ENCODE measurements at places on chromosomes 3 and 15.

DNA sequence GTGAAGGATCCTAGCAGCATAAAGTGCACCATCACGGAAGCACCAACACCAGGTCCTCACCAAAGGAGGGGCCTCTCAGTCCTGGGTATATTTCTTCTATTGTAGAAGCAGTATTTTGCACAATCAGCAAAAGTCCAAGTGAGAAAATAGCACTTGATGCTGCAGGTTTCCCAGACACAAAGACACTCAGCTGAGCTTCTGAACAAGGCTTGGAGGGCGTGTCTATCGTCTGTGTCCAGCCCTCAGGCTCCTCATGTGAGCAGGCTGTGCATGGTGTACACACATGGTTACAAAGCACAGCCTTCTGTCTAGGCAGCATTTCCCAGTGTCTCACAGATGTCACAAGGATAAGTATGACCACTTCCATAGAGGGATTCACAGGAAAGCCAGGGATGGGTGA lies 98.3 kb upstream of the SPATA12 start:
- no peak for DNase-seq

- DNase-seq: no peak
These were observed 703.9 kb upstream of the SEMA6D start for GRCh38 chr15:47013446-47013845.

- DNase-seq: no peak
These were observed 144.2 kb downstream of the PDCD6IP start for GRCh38 chr3:33942483-33943150.

DNA sequence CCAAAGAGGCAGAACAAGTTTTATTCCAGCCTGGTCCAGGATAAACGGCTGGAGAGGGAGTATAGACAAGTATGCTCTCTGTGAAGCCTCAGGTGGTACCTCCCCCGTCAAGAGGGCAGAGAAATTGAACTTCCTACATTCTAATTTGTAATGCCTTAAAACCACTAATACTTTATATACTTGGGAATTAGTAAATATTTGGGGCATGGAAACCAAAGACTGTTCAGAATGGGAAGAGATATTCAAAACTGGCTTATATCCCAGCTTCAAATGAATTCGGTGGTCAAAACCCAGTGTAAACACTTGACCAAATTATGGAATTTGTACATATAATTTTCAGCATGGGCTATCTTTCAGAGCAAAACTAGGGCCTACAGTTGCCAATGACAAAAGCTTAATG lies 122.6 kb downstream of the FBN1 start:
- no peak for DNase-seq

GRCh38 chr3:148861277-148861869 lies 3.7 kb upstream of the CPA3 start:
- no peak for DNase-seq

DNA sequence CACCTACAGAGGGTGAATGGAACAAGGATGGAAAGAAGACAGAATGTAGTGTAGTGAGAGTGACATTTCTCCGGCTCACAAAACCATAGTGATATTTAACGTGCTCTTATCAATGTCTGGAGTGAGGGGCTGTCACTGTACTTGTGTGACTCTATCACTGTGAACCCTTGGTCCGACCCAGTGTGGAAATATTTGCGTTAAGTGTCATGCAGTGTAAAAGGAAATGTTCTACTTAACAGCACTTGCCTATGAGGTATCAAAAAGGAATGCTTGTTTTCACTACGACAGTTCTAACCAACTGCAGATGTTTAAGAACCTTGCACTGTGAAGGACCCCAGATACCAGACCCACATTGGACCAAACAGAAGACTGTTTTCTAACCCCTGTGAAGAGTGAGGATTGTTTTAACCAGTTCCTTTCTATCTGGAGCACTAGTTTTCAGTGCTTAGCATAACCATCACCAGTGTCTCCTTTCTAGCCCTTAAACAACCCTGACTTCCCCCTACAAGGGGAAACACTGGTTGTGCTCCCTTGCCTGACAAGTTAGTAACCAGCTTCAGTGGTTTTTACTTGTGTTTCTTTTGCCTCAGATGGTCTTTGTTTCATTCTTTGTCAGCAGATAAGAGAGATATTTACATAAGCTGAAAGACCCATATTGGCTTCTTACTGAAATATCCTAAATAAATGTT lies 144.7 kb upstream of the ABHD17C start:
- no peak for DNase-seq

DNA sequence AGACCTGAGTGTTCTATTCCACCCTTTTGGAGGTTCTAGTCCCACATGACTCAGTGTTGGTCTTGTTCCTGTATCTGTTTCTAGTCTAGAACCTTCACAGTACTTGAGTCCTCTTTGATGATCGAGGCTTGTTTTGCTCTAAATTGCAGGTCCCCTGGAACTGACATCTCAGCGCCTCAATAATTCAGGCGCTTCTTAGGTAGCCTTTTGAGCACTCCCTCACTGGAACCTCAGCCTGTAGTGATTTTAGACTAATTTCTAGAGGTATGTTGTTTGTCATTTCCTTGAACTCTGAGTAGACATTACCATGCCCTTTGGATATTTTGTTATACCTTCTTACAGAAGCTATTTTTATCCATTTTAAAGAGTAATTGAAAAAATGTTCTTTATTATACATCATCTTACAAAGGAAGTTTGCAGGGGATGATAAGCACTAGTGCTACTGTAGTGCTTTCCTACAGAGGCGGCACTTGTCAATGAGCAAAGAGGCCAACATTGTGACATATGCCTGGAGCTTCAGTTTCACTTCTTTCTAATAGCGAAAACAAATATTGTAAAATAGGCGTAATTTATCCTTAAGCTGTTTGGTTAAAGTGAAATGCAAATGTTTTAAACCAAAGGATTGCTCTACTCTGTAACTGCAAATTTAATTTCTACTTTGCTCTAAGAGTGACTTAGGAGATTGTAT lies 75.7 kb downstream of the EFL1 start:
- no peak for DNase-seq

DNA sequence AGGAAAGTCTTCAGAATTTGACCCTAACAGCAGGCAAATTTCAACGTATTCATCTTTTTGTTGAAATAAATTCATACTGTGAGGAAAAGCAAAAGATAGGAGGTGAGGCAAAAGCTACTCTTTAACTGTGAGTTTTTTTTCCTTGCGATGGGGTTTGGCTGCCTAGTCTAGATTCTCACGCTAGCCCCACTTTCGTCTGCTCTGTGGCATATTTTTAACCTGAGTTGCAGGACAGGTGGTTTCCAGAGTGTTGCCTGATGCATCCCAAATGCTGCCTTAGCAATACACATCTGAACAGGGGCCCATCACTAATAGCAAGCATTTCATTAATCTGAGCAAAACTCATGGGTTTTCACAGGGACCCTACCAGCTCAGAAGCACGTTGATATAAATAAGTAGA lies 11.7 kb downstream of the PSMA4 start:
- DNase-seq: no peak
